Right renal cortex interstitium (tissue), 3 donors: ENCODE measurements at places on chromosomes 7 and 10. TPM values are rescaled to one million over a fixed set of nuclear protein-coding genes. Genes with fewer than 3 reads are reported as not detected.

DNA sequence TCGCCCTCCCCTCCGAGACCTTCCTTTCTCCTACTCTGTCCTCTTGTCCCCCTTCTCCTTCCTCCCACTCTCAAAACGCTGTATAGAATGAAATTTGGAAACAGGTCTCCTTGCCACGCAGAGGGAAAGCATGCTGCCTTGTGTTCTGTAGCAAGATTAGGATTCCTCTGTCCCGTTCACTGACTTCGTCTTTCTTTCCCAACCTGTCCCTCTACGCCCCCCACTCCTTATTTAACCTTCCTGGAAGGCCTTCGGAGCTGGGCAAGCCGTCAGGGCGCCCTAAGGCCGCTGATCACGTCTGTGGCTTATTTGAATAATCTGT is 1.3 kb downstream of the HOXA9 start:
- no peak for DNase-seq

DNA sequence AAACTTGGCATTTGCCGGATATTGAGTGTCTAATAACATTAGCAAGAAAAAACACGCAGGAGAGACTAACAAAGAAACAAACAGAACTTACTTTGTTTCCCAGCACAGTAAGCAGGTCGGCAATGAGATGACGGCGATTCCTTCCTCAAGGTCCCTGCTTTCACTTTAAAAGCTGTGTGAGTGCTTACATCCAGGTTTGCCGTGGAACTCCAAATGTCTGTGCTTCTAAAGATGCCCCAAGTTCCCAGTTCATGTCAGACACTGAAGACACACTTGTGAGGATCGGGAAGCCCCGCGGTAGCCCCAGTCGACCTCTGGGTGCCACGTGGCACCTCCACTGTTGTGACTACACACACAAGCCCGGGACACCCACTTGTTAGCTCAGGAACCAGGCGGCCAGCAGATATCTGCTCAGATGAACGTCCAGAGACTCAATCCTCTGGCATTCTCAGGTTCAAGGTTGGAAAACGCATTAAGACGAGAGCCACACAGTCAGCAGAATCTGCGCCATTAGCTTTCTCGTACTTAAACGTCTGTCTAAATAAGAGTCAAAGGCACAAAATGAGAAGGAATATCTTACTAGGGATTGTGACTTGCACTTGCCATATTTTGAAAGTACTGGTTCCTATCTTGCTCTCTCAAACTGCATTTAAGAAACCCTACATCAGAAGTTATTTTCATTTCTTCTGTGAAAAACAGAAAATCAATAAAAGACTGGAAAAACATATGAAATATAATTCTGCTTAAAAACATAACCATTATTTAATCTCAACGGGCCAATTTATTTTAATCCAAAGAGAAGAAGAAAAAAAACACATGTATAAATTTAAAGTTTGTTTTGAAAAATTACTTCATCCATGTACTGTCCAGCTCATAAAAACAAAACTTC is 207.6 kb upstream of the KLF14 start:
- no peak for DNase-seq

SPDYE1 gene
- polyA plus RNA-seq: 0.27 TPM

DNA sequence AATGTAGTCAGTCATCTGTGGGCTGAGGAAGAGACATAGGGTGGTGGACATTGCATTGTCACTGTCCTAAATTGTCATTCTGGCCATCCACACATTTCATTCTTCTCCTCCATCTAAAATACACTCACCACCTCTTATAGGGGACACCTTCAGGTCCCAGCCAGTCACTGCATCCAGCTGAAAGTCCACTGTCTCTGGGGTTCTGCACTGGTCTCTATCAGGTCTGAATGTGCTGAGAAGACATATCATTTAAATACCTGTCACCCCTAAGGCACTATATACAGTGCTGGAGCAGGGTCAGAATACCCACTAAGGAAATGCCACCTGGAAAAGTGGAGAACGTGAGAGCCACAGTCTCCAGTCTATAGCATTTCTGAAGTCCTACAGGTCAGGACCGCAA is 29.6 kb downstream of the SH2D4B start:
- no peak for DNase-seq

GRCh38 chr10:26939290-26939961 is 78.7 kb upstream of the ABI1 start:
- no peak for DNase-seq

DNA sequence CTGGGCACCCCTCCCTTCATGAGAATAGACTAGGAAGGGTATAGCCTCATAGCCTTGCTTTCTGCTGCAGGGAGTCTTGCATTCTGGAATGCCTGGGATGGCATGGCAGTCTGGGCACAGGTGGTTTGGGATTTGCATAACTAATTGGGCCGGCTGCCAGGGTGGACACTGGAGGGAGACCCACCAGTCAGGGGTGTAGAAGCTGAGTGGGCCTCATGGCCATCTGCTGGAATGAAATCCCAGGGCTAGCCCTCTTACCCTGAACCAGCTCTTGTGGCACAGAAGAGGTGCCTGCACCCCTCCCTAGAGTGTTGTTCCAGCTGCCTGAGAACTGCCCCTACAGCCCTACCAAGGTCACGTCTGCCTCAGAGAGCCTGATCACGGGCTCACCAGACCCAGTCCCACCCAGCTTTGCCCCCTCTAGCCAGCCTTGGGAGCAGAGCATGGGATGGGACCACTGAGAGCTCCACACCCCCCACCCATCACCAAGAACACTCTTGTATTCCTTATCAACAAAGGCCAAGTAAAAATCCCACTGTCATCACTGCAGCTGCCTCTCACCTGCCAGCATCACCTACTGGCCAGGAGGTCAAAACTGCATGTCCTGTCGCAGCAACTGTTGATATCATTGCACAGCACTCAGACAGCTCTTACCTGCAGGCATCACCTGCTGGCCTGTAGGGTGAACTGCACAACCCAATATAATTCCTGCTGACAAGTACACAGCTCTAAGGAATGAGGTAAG is 148.9 kb downstream of the ZEB1 start:
- no peak for DNase-seq

- DNase-seq: no peak
These were observed 29.3 kb upstream of the ADD3 start for GRCh38 chr10:109978481-109978880.

NANOS1 gene
- 4.5 TPM for polyA plus RNA-seq

DNA sequence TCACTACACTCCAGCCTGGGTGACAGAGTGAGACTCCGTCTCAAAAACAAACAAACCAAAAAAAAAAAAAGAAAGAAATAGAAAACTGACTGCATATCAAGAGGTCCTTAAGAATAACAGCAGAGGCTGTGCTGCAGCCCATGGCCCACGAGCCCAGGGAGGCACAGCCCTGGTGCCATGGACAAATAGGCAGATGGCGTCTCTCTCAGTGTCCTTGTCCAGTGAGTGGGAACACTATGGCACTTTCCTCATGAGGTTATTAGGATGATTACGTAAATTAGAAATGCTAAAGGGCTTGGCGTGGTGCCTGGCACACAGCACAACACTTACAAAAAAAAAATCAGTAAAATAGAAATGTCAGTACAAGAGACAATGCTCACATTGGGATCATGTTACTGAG is 33.4 kb upstream of the PFKP start:
- DNase-seq: no peak

RHBDD2 gene
- 65.8 TPM for polyA plus RNA-seq
